ENCODE measurements at places on chromosomes 2 and 18. TPM values are rescaled to one million over a fixed set of nuclear protein-coding genes. Genes with fewer than 3 reads are reported as not detected.

ACKR3 gene
- total RNA-seq, result 15.6 TPM

DNA sequence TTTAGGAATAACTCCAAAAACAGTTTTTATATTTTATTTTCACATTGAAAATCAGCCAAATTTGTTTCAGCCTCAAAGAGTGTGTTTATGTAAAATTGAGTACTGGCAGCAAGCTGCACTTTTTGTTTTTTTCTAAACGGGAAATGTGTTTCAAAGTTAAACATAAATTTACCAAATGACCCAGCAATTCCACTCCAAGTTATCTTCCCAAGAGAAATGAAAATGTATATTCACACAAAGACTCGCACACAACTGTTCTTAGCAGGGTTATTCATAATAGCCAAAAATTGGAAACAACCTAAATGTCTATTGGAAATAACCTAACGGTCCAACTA lies 9.3 kb downstream of the ALPK2 start:
- no peak for DNase-seq

TXNDC2 gene
- 0.33 TPM for total RNA-seq

GRCh38 chr2:159326569-159327255 lies 40.2 kb upstream of the WDSUB1 start:
- DNase-seq, result no peak

GRCh38 chr2:182655750-182656149 lies 60.3 kb upstream of the DNAJC10 start:
- DNase-seq, result no peak

- no peak for DNase-seq
These were observed 37.8 kb upstream of the ASAP2 start for GRCh38 chr2:9168821-9169221.

- no peak for DNase-seq
These were observed 17.8 kb downstream of the RFTN2 start for GRCh38 chr2:197657562-197657961.

DNA sequence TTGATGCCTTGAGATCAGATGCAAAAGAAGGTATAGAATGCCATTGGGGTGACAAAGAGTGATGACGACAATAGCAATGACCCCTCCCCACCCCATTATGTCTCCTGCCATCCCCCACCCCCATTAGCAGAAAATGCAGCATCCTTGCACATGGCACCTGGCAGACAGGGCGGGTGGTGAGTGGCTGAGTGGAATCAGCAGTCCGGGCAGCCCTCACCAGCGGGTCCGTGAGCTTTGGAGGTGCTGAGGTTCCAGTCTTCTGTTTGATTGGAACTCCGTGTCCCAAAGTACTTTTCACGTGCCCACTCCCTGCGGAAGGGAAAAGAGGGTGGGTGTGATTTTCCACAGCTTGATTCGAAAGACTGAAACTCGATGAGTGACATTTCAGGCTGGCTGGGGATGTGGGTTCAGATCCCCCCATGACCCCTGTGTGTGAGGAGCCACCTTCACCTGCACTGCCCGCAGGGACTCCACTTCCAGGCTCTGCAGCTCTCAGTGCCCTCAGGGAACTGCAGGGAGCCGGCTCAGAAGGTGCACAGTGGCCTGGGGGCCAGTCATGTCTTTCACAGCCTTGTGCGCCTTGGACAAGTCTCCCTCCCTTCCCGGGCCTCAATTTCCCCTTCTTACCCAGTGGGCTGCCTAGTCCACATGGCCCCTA lies 130.9 kb downstream of the GLI2 start:
- no peak for DNase-seq

UGT1A3 gene
- not detected for total RNA-seq

DNA sequence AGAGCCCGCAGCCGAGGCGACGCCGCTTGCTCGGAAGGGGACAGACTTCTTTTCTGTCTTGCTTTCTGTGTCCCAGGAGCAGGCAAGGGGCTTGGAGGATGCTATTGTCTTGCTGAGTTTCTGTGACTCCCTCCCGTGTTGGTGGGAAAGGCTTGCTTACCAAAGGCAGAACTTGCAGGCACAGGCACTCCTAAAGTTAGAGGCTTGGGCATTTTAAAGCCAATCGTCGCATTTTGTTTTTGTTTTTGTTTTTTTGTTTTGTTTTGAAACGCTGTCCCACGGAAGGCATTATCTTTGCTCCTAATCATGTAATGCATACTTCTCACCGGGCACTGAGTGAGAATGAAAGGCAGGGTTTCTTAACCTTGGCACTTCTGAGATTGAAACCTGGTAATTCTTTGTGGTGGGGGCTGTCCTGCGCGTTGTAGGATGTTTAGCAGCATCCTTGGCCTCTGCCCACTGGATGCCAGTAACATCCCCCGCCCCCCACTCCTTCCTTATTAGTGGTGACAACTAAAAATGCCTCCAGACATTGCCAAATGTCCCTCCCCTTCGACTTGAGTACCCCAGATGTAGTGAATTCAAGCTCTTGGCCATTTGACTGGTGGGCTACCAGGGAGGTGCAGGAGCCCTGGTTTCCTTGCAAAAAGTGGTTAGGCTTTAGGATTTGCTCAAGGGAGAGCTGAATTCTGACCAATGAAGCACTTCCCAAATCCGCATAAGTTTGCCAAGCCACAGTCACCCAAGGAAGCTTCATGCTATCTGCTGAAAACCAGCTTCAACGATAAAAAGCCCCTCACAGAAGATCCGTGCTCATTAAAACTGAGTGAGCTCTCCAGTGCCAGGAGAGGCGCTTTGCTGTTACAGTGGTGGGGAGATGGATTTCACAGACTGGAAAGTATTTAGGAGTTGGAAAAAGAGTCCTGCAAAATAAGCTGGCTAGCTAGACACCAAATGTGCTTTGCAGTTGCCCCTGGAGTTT lies 1.2 kb downstream of the ANTXR1 start:
- peak; percentile 26 for DNase-seq

DNA sequence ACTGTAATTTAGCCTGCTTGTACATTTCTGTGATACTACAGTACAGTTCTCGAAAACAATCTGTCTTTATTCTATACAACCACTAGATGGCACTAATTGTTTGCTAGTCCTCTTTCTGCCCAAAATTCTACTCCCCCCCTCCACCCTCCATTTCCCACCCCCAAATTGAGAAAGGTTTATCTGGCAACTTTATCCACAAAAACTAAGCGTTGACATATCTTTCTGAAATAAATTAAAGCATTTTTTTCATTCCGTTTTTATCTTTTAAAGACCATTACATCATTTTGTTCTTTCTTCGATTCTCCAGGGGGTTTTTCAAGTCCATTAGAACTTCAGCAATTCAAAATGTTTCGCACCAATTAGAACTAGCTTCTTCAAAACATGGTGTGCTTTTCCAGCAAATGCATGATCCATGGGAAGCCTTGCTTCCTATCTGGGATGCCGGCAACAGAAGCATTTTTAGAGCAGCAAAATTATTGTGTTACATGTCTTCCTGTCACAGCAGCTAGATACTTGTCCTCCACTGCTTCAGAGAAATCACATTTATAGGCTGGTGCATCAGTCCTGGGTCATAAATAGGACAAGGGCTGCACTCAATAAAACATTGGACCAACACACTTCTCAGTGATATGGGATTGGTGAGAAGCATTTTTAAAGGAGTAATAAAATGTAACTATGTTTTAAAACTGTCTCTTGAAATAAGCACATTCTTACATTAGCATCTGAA lies 241.3 kb downstream of the PAX3 start:
- DNase-seq, result no peak

DNA sequence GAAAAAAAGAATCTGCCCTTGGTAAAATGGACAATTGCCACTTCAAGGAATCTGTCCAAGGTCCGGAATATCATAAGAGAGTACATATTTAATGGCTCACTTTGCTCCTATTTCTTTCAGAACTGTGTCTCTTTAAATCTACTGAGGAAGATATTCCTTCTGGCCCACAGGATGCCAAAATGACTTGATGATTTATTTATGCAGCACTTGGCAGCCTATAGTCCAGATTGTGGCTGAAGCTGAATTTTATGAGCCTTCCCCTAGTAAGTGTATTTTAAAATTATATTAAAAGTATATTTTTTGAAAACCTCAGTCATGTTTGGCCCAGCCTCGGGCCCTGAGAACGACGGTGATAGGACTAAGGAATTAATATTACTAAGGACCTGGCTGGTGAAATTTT lies 465.1 kb upstream of the HNRNPA3 start:
- DNase-seq, result no peak

BMPR2 gene
- total RNA-seq, result 9.1 TPM

DNA sequence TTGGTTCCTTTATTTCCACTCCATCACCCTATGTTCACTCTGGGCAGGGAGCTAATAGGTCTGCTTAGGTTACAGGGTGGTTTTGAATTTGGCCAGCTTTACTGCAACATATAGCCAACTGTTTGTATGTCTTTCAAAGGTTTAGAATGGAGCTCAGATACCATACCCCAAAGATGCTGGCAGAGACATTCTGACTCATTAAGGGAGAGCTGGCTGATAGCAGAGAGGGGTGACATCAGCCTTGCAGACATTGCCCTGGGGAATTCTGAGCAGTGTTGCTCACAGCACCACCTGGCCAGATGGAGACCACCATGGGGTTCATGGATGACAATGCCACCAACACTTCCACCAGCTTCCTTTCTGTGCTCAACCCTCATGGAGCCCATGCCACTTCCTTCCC lies 2.1 kb downstream of the PROKR1 start:
- peak; percentile 70 for DNase-seq

GRCh38 chr2:97983698-97984097 lies 12.1 kb downstream of the TMEM131 start:
- no peak for DNase-seq

TEKT4 gene
- total RNA-seq, result not detected

DNA sequence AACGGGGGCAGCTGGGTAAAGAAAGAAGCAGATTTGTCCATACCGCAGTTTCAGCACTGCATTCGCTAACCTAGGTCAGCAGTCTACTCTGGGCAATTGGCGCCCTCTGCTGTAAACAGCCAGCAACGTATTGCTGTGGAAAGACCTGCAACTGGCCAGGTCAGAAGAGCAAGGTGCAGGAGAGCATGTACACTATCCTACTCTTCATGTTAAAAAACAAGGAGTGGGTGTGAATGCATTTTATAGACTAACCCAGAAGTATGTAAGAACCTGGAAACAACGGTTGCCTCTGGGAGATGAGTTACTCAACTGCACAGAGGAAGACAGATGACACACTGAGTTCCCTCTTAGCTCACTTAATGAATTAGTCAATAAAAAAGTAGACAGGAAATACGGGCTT lies 6.2 kb downstream of the MRPS5 start:
- DNase-seq, result peak; percentile 40

DNA sequence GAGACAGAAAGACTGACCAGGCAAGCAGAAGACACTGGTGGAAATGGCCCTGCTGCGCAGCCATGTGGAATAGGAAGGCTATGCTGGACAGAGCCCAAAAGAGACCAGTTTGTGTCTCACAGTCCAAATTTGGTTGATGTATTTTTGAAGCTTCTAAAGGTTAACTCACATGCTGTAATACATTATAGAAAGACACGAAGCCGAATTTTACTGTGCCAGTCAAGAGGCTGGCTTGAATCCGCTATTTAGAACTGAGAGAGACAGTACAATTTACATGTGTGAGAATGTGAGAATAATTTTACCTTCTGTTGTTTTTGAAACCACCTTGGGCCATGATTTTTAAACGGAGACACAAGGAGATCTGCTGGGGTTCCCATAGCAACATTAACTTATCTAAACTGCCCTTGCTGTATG lies 113.6 kb downstream of the METTL8 start:
- DNase-seq, result no peak

DNA sequence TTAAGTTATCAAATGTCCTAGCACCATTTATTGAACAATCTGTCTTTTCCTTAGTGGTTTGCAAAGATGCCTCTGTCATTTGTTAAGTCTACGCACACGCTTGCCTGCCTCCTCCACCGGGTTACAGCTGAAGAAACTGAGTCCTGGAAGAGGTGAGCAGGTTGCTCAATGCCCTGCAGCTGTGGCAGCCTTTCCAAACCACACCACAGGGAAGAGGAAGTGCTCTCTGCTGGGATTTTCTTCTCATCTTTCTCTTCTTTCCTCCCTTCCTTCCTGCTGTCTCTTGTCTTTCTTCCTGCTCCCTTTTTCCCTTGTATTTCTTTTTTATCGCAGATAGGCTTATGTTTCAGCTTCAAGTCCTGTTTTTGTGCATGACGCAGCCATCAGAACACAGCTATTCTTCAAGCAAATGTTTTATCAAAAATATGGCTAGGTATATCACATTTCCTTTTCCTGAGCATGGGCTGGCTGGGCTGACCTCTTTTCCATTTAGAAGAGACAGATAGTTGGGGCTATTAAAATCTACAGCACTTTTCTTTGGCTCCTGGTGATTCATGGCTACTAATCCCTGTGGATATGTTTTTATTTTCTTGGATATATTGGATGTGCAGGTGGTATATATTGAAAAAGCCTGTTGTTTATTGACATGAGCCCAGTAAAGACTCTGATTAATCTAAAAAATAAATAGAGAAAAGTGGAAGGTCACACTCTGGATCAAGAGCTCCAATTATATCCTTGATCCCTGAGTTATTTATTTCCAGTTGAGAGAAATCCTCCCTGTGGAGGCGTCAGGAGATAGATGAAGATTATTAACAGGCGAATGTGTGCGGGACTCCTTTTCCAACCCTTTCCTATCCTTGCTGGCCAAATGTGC lies 214.6 kb downstream of the TSN start:
- DNase-seq, result no peak

TMEM198 gene
- 5.9 TPM for total RNA-seq

DNA sequence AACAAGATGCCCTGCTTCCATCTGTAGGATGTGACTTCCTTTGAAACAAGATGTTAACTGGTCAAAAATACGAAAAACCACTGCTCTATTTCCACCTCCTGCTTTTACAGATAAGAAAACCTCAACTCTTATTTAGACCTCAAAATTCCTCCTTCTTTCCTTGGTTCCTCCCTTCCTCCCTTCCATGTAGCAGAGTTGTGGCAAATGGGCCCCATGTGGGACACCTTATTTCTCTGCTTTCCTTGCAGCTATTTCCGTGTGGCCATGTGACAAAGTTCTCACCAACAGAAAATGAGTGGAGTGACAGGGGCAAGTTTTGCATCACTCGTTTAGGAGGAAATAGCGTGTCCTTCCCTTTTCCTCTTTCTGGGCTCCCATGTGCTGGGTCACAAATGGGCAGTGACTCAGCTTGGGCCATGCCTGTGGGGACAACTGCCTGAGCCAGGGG lies 69.4 kb upstream of the SMAD2 start:
- DNase-seq, result no peak

LRRC30 gene
- total RNA-seq, result not detected

- no peak for DNase-seq
These were observed 41.0 kb downstream of the ABHD3 start for GRCh38 chr18:21663578-21663977.
